Kidney (tissue), 22 donors: ENCODE measurements at places on chromosomes 4 and X. TPM values are rescaled to one million over a fixed set of nuclear protein-coding genes. Genes with fewer than 3 reads are reported as not detected.

DNA sequence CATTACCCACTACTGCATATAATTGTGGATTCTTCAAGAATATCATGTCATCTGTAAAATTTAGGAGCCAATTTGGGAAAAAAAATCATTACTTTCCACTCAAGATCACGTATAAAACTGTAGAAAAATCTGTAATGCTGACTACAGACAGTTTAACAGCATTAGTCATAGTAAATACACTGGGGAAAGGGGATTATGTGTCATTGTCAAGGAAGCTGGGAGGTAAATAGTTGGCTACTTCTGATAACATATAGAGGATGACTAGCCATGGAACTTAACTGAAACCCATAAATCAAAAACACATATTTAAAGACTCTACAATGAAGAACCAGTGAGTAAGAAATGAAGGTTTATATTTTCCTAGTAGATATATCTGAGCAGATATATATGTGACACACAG, 1666.4 kb upstream of the IGFBP7 start:
- H3K27ac ChIP-seq, result no peak overlapping the region
- no peak overlapping the region for H3K4me3 ChIP-seq
- H3K4me1 ChIP-seq, result no peaks in the 10 kb centered on the region
- H3K36me3 ChIP-seq, result no peaks in the 10 kb centered on the region

DNA sequence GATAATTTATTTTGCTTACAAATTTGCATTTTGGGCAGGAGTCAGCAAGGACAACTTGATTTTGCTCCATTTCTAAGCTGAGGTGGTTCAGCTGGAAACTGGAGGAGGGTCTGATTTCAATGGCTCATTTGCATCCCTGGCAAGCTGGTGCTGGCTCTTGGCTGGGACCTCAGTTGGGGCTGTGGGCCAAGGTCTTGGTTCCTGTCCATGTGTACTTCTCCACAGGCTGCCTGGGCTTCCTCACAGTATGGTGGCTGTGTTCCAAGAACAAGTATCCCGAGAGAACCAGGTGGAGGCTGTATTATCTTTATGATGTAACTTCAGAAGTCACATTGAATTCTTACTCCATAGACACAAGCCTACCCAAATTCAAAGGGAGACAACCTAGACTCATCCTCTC, 77.0 kb upstream of the STX18 start:
- no peak for DNase-seq
- H3K27ac ChIP-seq, result no peak overlapping the region
- H3K27me3 ChIP-seq, result no peaks in the 10 kb centered on the region
- no peak overlapping the region for H3K4me3 ChIP-seq
- H3K36me3 ChIP-seq, result no peaks in the 10 kb centered on the region

DNA sequence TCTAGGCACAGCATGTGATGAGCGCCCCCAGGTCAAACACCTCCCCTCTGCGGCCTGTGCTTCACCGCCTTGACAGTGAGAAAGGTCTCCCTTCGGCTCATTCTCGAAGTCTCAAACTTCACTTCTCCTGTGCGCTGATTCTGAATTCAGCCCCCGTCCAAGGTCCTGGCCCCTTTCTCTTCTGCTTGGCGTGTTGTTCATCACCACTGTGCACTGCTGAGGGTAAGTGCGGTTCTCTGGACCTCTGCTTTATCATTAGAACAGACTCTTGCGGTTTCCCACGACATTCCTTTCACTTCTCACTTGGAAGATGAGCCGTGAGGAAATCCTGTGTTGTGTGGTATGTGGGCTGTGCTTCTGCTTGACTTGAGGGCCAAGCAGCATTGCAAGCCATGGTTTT, 11.9 kb downstream of the HTT-AS start:
- no peaks in the 10 kb centered on the region for H3K36me3 ChIP-seq
- no peak overlapping the region for H3K27ac ChIP-seq
- H3K4me1 ChIP-seq, result no peaks in the 10 kb centered on the region
- no peak overlapping the region for H3K4me3 ChIP-seq

- no peak overlapping the region for H3K27ac ChIP-seq
- no peak overlapping the region for H3K4me3 ChIP-seq
- H3K36me3 ChIP-seq, result no peaks in the 10 kb centered on the region
- H3K4me1 ChIP-seq, result no peaks in the 10 kb centered on the region
- H3K27me3 ChIP-seq, result no peaks in the 10 kb centered on the region
- no peak for DNase-seq
Observed at GRCh38 chr4:68462691-68463090, 15.4 kb downstream of the TMPRSS11E start.

- no peaks in the 10 kb centered on the region for H3K36me3 ChIP-seq
- no peak overlapping the region for H3K4me3 ChIP-seq
- no peak overlapping the region for H3K27ac ChIP-seq
- no peak for DNase-seq
- H3K27me3 ChIP-seq, result no peaks in the 10 kb centered on the region
- H3K4me1 ChIP-seq, result no peaks in the 10 kb centered on the region
Observed at GRCh38 chr4:184503869-184504300, 29.5 kb upstream of the IRF2 start.

DNA sequence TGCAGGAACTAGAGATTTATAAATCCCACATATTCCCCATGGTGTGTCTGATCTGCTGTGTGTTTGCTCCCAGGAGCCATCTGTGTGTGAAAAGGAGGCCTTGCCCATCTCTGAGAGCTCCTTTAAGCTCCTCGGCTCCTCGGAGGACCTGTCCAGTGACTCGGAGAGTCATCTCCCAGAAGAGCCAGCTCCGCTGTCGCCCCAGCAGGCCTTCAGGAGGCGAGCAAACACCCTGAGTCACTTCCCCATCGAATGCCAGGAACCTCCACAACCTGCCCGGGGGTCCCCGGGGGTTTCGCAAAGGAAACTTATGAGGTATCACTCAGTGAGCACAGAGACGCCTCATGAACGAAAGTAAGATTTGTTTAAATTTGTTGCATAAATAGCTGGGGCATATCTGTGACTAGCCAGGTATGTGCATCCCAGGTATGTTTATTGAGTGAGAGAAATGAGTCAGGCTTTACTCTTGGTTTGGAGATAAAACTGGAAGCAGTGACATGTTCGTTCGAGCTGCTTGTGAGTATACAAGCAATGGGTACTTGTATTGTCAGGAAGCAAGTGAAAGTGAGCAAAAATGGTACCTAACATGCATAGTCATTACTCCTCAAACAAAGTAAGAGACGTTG, 89.5 kb downstream of the PTTG2 start:
- no peak overlapping the region for H3K27ac ChIP-seq
- no peak for DNase-seq
- H3K4me3 ChIP-seq, result no peak overlapping the region
- peaks cover 5% of the 10 kb centered on the region for H3K4me1 ChIP-seq
- H3K36me3 ChIP-seq, result peaks cover 24% of the 10 kb centered on the region

DNA sequence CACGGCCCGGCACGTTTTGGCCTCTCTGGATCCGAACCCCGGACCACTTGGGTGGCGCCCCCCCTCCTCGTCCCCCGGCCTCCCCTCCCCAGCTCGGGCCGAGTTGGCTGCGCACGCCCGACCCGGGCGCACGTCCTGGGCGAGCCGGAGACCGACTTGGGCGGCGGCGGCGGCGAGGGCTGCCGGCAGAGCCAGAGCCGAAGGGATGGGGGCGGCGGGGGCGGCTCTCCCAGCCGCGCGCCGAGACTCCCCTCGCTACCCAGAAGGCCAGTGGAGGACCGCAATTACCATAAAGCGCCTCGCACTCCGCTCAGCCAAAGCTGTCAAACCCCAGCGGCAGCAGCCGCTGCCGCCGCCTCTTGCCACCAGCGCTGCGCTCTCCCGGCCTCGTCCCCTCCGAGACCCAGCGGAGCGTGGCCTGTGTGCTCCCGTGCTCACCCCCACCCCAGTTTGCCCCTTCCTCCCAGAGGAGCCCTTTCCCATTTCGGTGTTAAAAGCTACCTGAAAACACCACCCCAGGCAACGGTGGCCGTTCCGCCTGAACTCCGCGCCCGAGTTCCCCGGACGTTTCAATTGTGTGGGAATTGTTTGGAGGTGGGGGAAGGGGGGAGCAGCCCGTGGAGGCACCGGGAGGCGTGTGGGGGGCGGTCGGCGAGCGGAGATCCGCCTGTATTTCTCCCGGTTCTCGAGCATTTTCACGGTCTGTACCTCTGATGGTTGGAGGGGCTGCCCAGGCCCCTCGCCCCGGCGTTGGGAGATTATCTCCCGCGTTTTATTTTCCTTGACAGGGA, 701 bp upstream of the BCOR start:
- peaks cover 8% of the 10 kb centered on the region for H3K27me3 ChIP-seq
- H3K4me3 ChIP-seq, result peak overlapping the region; percentile 45
- H3K27ac ChIP-seq, result peak overlapping the region; percentile 69
- DNase-seq, result no peak
- peaks cover 4% of the 10 kb centered on the region for H3K4me1 ChIP-seq

GRCh38 chrX:77597090-77597489, 149.9 kb downstream of the FGF16 start:
- no peaks in the 10 kb centered on the region for H3K36me3 ChIP-seq
- no peak for DNase-seq
- H3K27ac ChIP-seq, result no peak overlapping the region
- no peak overlapping the region for H3K4me3 ChIP-seq
- no peaks in the 10 kb centered on the region for H3K4me1 ChIP-seq

DNA sequence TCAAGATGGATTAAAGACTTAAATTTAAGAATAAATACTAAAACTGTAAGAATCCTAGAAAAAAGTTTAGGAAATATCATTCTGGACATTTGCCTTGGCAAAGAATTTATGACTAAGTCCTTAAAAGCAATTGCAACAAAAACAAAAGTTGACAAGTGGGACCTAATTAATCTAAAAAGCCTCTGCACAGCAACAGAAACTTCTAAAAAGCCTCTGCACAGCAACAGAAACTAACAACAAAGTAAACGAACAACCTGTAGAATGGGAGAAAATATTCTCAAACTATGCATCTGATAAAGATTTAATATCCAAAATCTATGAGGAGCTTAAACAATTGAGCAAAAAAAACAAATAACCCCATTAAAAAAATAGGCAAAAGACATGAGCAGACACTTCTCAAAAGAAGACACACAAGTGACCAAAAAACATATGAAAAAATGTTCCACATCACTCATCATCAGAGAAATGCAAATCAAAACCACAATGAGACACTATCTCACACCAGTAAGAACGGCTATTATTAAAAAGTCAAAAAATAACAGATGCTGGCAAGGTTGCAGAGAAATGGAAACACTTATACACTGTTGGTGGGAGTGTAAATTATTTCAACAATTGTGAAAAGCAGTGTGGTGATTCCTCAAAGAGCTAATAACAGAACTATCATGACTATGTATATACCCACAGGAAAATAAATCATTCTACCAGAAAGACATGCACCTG, 5.5 kb upstream of the OPRPN start:
- no peak overlapping the region for H3K27ac ChIP-seq
- H3K27me3 ChIP-seq, result no peaks in the 10 kb centered on the region
- no peak overlapping the region for H3K4me3 ChIP-seq
- peak; percentile 12 for DNase-seq

- peaks cover 2% of the 10 kb centered on the region for H3K27me3 ChIP-seq
- H3K4me1 ChIP-seq, result peaks cover 5% of the 10 kb centered on the region
- no peak overlapping the region for H3K4me3 ChIP-seq
- no peak for DNase-seq
- no peaks in the 10 kb centered on the region for H3K36me3 ChIP-seq
Observed at GRCh38 chrX:134743091-134743490, 84.8 kb upstream of the PLAC1 start.

DNA sequence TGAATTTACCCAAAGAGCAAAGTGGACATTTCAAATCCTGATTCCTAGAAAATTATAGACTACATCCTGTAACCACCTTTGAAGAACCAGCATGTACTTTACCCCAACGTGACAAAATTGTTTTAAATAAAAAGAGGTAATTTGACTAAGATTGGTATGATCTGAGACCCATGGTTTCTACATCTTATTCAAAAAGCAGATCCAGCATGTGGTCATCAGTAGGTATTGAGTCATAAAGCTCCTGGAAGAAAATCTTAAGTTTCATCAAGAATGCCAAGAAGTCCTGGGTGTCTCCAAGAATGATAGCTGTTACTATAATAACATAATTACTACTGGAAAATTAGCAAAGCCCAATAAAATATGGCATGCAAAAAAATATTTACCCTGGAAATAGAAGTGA, 61.8 kb downstream of the NFKB1 start:
- no peak for DNase-seq
- no peak overlapping the region for H3K27ac ChIP-seq
- peaks cover 9% of the 10 kb centered on the region for H3K4me1 ChIP-seq

- no peaks in the 10 kb centered on the region for H3K27me3 ChIP-seq
- no peak overlapping the region for H3K4me3 ChIP-seq
- no peaks in the 10 kb centered on the region for H3K4me1 ChIP-seq
Observed at GRCh38 chr4:138689187-138689586, 326.4 kb upstream of the NOCT start.

GRCh38 chr4:52036886-52037530, 1.1 kb downstream of the SGCB start:
- peak overlapping the region; percentile 77 for H3K4me3 ChIP-seq
- H3K27ac ChIP-seq, result no peak overlapping the region
- no peaks in the 10 kb centered on the region for H3K4me1 ChIP-seq
- H3K36me3 ChIP-seq, result no peaks in the 10 kb centered on the region

DNA sequence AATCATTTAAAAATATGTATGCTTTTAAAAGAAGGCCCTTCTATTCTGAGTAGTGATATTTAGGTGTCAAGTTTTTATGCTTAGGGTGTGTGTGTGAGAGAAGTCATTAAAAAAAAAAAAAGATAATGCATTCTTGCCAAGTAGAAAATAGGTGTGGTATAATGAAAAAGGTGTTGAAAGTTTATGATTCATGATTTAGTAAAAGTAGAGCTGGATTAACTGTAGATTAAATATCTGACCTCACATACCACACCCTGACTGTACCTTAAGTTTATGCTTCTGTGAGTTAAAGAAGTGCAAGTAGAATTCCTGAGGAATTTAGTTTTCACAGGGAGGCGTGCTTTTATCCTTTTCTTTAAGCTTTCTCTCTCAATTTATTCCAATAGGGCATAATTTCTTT, 71.1 kb downstream of the BMPR1B start:
- H3K4me1 ChIP-seq, result no peaks in the 10 kb centered on the region
- H3K36me3 ChIP-seq, result no peaks in the 10 kb centered on the region
- no peaks in the 10 kb centered on the region for H3K27me3 ChIP-seq
- no peak overlapping the region for H3K27ac ChIP-seq

The DOK7 gene
- 7.0 TPM for total RNA-seq

The MAOB gene
- 58.5 TPM for total RNA-seq

The CXorf49 gene
- not detected for total RNA-seq

The P2RY8 gene
- total RNA-seq, result 6.6 TPM

The CFP gene
- total RNA-seq, result 8.3 TPM

The PCDH7 gene
- 10.2 TPM for total RNA-seq

The PNMA3 gene
- 1.7 TPM for total RNA-seq

The RASGEF1B gene
- total RNA-seq, result 15.0 TPM

The TKTL1 gene
- total RNA-seq, result 0.38 TPM

The CSAG1 gene
- not detected for total RNA-seq

The UNC5C gene
- total RNA-seq, result 3.1 TPM

The MGAT4D gene
- total RNA-seq, result not detected
